Prostate gland (tissue), 2 donors: ENCODE measurements at places on chromosomes 3 and 15. TPM values are rescaled to one million over a fixed set of nuclear protein-coding genes. Genes with fewer than 3 reads are reported as not detected.

Gene RSRC1
- total RNA-seq: 50.7 TPM

GRCh38 chr15:70358871-70359647 lies 261.3 kb upstream of the TLE3 start:
- DNase-seq: no peak
- H3K27ac ChIP-seq: no peak overlapping the region
- no peaks in the 10 kb centered on the region for H3K27me3 ChIP-seq
- H3K4me1 ChIP-seq: no peaks in the 10 kb centered on the region
- H3K4me3 ChIP-seq: no peak overlapping the region

GRCh38 chr3:90062631-90063200 lies 955.3 kb downstream of the EPHA3 start:
- H3K4me1 ChIP-seq: no peaks in the 10 kb centered on the region
- no peak for DNase-seq
- no peaks in the 10 kb centered on the region for H3K36me3 ChIP-seq
- no peak overlapping the region for H3K27ac ChIP-seq
- no peaks in the 10 kb centered on the region for H3K27me3 ChIP-seq

Gene MLF1
- 65.0 TPM for total RNA-seq

Gene MTHFS
- total RNA-seq: 55.1 TPM

DNA sequence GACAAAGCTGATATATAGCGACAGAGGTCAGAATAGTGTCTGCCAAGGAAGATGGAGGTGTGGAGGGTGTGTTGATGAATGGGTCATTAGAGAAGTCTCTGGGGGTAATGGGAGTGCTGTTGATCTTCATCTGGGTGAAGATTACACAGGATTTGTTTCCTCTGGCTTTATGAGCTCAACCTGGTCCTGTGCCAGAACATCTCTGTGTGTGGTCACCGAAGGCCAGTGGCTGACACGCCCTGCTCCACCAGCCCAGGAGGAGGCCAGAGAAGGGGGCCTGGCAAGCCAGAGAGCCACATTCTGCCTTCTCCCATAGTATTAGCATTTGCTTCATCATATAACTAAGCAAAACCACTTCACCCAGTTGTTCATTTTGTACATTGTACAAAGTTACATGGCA lies 121.1 kb downstream of the ZNF621 start:
- H3K4me3 ChIP-seq: no peak overlapping the region
- H3K27me3 ChIP-seq: no peaks in the 10 kb centered on the region

Gene WWTR1
- total RNA-seq: 79.4 TPM

DNA sequence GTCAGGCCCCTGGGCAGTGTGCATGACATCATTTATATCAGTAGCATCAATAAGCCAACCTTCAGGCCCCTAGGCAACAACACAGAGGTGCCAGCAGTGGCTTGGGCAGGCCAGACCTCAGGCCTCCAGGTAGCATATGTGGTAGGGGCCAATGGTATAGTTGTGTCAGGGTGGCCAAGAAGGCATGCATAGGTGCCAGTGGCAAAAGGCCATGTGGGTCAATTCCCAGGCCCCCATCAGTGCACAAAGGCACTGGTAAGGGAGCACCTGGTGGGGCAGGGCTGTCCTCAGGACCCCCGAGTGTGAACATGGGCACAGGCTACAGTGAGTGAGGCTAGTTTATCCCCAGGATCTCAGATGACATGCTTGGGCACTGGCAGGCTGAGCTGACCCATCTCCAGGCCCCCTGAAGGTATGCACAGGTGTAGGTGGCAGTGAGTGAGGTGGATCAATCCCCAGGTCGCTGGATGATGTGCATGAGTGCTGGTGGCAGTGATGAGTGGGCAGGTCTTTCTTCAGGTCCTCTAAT lies 244.1 kb upstream of the ZNF385D start:
- no peaks in the 10 kb centered on the region for H3K36me3 ChIP-seq
- H3K27ac ChIP-seq: no peak overlapping the region
- H3K4me1 ChIP-seq: no peaks in the 10 kb centered on the region
- no peak for DNase-seq
- no peak overlapping the region for H3K4me3 ChIP-seq

DNA sequence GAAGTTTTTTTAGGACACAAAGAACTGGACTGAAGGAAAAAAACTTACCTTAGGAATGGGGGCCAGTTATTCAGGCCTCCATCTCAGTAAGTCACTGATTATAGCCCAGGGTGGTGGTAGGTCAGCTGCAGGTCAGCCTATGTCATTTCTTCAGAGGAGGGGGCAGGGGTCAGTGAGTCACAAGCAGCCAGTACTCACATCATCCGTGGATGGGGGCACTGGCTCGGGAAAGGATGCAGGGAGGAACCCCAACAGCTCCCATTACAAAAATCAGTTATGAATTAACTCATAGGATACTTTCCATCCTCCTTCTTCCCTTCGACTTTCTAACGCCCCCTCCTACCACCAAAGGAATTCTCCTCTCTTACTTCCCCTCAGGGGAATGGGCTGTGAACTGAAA lies 578.3 kb downstream of the PDCD6IP start:
- H3K27me3 ChIP-seq: no peaks in the 10 kb centered on the region
- no peaks in the 10 kb centered on the region for H3K36me3 ChIP-seq
- H3K4me1 ChIP-seq: no peaks in the 10 kb centered on the region
- no peak overlapping the region for H3K4me3 ChIP-seq
- H3K27ac ChIP-seq: no peak overlapping the region

DNA sequence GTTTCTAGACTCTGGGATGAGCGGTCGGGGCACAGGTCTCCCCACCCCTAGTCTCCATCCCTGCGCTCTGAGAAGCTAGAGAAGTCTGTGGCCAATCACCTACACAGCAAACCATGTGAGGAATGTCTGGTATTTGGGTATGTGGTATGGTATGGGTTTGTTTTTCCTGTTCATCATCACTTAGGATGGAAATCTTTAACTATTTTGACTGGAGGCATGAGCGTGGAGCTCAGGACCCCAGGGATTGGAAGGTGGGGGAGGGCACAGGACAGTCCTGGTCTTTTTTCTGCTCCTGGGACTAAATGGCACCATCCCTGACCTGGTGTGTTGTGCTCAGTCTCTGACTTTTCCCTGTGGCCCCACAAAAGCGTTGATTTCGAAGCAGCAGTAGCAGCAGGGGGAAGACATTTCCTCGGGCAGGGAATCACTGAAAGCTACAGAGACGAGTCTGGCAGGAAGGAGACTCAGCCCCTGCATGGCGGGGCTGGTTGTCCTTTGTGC lies 191.7 kb upstream of the TPM1 start:
- no peaks in the 10 kb centered on the region for H3K27me3 ChIP-seq
- no peaks in the 10 kb centered on the region for H3K4me1 ChIP-seq

Gene CHRFAM7A
- total RNA-seq: 16.4 TPM

Gene PLSCR2
- total RNA-seq: not detected
